ENCODE measurements at places on chromosomes 11 and 22.

- no peak for DNase-seq
Observed at GRCh38 chr22:20295262-20296064, 24.4 kb downstream of the DGCR6L start.

DNA sequence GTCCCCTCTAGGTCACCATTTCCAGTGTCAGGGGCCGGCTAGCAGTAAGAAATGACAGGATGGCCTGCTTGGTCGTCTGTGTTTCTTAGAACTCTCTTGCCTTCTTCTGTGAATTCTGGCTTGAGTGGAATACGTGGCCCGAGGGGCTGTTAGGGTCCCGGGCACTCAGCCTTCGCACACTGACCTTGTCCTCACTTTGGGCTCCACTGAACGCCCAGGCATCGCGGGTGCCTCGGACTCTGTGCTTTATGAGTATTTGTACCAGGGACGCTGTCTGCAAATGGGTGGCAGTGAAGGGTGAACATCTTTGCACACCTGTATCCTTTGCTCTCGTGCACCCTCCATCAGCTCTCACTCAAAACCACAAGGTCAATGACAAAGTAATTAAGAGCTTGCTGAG is 123.4 kb upstream of the ANO1 start:
- DNase-seq, result no peak

DNA sequence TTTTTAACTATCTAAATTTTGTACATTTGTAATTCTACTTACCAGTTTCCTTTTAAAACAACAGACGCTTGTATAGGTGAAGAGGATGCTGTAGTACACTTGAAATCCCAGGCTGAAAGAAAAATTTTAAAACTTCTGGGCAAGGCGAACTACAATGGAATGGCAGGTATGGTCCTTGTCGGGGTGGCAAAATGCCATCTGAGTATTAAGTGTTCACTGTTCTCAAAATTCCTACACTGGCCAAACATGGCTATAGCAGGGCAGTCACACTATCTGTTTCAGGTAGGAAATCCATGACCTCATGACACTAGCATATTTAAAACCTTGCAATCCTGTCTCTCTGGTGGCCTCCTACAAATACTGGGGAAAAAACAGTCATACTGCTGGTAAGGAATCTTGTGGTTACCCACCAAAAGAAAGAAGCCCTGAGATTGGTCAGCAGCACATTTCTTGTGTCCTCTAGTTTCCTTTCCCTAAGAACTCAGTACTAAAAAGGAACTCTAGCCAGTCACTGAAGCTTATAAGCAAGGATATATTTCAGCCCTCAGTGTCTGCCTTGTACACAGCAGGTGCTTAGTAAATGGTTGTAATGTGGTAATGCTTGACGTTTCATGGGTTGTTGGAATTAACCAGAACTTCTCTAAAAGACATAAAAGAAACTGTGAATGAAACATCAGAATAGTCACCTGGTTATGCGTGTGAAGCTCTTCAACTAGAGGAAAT is 5.2 kb upstream of the ZC3H12C start:
- DNase-seq, result no peak

DNA sequence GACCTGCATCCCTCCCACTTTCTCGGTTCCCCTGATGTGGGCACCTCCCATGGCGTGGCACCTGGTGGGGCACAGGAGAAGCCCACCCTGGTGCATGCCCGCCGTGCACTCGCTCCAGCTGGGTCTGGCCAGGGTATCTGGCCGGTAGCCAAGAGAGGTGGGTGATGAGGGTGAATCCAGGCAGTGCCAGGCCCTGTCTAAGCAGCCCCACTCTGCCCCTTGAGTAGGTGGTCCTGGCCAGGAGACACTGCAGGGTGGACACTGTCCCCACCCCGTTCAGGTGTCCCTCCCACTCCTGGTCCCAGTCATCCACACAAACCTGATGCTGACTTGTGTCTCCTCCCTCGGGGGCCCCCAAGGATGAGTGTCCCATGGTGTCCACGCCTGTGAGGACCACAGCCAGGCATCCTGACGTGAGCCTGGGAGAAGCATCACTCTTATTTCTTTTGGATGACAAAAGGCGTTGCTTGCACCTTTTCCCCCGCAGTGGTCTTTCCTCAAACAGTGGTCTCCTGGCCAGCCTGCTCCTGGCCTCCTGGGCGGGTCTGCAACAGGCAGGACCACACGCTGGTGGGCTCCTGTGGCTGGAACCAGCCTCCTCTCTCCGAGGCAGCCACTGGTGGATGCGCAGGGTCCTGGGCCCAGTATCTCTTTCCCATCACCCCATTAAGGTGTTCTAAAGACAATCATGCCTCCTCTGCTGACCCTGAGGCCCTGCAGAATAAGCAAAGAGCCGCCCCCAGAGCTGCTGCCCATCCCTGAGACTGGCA is 922.3 kb downstream of the BRD1 start:
- no peak for DNase-seq

- DNase-seq, result no peak
Observed at GRCh38 chr11:71153005-71153390, 99.4 kb downstream of the SHANK2 start.

DNA sequence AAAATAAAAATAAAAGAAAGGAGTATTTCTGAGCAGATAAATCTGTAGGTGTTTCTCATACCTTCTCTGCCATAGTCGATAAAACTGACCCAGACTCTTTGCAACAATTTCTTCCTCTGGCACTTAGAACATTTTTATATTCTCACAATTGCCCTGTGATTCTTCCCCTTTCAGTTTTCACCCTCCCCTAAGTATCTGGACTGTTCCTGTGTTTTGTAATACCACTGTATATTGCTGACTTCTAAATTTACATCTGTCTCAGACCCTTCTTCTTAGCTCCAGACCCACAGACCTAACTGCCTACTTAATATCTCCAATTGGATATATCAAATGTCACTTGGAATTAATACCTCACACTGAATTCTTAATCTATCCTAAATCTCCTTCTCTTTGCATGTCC is 133.4 kb upstream of the DDI1 start:
- no peak for DNase-seq

DNA sequence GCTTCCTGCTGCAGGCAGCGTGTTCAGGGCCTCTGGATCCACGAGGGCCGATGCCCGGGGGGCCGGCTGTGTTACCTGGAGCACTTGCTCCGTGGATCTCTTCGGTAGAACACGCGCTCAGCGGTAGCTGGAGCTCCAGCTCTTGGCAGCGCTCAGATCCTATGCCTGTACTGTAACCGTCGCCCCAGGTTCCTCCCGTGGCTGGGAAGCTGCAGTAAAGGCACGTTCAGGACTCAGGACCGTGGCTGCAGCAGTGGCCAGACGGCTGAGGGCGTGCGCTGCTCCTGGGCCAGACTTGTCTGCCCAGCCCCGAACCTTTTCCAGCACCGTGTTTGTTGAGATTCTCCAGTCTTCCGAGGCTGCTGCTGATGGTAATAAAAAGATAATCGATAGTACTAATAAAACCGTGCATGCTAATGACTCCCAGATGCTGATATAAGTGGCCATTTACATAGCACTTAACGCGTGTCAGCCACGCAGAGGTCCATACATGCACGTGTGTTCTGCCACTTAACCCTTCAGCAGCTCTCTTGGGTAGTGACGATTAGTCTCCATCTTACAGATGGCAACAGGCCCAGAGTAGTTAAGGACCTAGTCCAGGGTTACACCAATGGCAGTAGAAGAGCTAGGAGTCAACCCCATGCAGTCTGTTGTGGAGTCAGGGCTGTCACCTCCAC is 1.4 kb downstream of the MOV10L1 start:
- DNase-seq, result no peak

DNA sequence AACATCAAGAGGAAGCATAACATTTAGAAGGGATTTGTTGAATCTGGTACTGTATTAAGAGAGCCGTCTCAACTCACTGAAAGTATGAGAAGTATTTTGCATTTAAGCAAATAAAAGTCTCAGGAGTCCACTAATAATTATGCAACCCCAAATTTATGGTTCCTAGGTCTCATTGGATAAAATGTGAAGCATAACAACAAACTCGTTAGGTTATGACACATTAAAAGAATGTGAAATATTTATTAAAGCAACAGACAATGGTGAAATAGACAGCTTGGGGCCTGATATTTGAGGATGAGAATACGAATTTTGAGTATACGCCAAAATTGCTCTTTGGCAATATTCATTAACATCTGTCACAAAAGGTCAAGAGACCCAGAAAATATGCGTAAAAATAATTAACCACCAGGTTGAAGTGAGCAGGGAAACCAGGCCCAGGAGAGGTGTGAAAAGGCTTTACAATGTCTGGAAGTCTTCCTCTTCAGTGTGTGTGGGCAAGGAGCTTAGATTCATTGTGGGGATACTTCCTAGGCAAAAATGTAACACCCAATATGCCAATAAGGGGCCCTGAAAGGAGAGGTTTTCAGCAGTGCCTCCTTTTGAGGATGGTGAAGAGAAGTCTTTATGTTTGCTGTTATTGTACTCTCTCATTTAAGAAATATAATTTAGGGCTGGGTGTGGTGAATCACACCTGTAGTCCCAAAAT is 89.2 kb downstream of the FDX1 start:
- DNase-seq, result no peak

DNA sequence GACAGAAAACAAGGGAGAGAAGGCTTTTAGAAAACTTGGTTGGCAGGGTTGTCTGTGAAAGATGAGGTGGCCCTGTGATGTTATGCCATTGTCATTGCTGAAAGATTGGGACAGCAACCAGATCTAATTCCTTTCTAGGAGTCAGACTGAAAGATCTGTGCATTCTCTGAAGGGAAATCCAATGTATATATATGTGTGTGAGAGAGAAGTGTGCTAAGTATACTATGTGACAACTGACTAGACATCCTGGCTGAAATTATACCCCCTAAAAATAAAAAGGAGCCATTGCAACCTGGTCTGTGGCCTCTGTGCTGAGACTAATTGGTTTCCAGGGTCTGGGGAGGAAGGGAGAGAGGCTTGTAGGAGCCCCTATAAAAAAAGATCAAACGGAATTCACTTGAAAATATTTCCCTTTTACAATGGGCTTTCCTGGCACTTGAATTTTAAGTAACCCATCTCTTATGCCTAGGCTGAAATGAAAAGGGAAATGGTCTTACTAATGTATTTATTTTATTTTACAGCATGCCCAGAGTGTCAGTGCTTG is 1.2 kb upstream of the MPPED2 start:
- no peak for DNase-seq

- no peak for DNase-seq
Observed at GRCh38 chr22:37862570-37863325, 13.5 kb downstream of the EIF3L start.

- DNase-seq, result no peak
Observed at GRCh38 chr11:58744988-58745704, 13.4 kb upstream of the GLYAT start.

DNA sequence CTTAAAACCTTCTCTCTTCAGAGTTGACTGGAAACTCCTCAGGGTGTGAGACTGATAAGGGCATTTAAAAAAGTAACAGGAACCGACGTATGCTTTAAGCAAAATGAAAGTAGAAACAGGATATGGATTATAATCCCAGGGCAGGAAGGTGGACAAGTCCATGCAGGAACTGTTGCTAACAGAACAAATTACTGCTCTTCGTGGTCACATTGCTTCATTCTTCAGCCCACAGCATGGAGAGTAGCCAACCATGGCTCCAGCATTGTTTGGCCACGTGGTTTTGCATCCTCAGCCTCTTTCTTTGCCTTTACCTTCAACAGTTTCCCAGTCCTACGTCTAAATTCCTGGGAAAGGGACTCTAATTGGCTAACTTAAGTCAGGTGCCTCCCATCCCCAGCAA is 563.1 kb upstream of the ISX start:
- no peak for DNase-seq

GRCh38 chr11:72613977-72614376 is 60.2 kb downstream of the PDE2A start:
- no peak for DNase-seq

DNA sequence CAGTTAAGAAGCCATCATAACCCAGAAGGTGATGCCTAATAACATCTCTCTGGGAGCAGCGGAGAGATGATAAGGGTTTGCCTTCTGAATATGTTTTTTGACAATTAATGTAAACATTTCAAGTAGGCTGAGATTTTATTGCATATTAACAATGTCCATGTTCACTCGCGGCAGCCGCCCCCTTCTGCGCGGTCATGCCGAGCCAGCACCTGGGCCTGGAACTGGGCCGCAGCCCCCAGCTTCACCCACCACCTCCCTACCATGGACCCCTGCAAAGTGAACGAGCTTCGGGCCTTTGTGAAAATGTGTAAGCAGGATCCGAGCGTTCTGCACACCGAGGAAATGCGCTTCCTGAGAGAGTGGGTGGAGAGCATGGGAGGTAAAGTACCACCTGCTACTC is 4.3 kb upstream of the SAA1 start:
- DNase-seq, result no peak

GRCh38 chr22:30396871-30397655 is at the start of gene SEC14L2:
Gene SEC14L2 (plus strand): TSS chr22:30397018. CDS start chr22:30397117, 99 bp downstream.
- peak; percentile 57 for DNase-seq

DNA sequence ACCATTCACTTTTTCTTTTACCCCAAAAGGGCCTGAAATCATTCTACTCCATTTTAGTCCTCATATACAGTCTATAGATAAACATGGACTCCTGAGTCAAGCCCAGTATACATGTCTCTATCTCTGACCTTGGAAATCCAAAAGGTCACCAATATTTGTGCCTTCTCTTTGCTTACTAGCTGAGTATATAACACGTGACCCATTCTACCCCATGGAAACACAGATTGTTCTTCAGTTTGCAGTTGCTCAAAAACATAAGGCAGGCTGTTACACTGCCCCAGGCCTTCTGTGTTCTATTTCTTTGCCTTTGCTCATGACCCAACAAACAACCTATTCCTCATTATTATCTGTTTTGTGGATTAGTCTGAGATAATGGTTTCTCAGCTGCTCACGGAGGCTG is 5.8 kb downstream of the NRIP3 start:
- no peak for DNase-seq

DNA sequence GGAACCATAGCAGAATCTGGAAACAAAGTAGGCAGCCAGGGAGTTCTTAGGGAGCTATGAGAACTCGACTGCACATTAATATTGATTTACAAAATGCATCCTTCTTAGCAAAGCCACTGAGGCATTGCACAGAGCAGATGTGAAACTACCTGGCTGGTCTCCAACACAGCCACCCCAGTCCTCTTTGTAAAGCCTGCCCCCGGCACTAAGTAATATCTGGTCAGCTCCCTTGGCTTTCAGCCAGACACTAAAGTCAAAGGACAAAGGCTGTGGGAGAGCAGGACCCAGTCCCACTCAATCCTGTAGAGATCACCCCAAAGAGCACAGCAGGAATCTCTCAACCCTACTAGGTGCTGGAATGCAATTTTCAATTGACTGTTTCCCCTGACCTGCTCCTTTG is 12.8 kb downstream of the XRRA1 start:
- no peak for DNase-seq

DNA sequence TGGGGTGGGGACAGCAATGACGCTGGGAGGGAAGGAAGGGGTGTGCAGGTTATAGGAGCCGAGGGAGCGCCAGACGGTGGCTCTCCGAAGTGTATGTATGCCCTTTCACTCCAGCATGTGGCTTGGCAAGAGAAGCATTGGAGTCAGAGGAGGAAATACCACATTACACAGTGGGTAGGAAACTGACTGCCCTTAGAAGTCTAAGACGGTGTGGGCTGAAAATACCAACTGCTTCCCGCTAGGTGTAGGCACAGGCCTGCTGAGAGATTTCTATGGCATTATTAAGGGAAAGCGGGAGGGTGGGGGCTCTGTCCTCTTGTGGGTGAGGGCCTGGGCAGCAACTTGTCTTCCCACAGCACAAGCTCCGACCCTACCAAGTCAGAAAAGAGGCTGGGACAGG is 44.7 kb downstream of the CACNG2 start:
- DNase-seq, result no peak

Data from NCI-H146 (cell line).